ENCODE measurements at places on chromosomes 11 and 22.

DNA sequence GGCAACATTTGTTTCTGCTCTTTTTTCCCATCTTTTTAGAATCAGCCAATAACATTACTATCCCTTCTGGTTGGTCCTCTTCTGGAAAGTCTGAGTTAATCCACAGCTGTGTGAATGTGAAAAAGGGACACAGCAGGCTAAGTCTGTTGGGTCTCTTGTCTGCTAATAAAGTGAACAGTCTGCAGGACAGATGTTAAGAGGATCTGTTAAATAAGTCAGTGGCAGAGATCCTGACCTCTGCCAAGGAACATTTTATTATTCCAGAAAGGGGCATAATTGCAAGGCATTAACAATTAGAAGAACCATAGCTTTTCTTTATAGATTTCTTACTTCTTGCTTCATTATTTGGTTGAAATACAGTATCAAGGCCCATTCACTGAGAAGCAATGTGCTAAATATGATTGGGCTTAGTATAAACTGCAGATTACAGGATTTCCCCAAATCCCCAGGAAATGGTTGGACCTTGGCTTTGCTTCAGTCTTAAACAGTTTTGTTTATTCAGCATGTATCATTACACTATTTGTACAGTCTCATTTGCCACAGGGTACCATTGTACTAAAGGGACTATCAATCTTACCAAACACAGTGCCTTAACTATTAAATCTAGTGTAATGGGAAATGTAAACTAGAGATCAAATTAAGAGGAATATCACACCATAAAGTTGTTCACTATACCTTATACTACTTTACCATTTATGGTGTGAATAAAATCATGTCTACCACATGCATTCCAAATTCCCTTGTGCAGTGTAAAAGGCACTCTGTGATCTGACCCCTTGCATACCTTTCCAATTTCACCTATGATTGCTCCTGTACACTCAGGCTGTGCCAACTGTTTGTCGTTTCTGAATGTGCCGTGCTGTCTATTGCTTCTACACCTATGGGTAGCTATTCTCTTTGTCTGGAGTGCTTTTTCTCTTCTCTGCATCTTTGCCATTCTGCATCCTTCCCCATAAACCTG is 274.0 kb downstream of the SOX6 start:
- no peak for DNase-seq

- DNase-seq: no peak
Observed at GRCh38 chr11:14203321-14203720, 155.7 kb downstream of the RRAS2 start.

DNA sequence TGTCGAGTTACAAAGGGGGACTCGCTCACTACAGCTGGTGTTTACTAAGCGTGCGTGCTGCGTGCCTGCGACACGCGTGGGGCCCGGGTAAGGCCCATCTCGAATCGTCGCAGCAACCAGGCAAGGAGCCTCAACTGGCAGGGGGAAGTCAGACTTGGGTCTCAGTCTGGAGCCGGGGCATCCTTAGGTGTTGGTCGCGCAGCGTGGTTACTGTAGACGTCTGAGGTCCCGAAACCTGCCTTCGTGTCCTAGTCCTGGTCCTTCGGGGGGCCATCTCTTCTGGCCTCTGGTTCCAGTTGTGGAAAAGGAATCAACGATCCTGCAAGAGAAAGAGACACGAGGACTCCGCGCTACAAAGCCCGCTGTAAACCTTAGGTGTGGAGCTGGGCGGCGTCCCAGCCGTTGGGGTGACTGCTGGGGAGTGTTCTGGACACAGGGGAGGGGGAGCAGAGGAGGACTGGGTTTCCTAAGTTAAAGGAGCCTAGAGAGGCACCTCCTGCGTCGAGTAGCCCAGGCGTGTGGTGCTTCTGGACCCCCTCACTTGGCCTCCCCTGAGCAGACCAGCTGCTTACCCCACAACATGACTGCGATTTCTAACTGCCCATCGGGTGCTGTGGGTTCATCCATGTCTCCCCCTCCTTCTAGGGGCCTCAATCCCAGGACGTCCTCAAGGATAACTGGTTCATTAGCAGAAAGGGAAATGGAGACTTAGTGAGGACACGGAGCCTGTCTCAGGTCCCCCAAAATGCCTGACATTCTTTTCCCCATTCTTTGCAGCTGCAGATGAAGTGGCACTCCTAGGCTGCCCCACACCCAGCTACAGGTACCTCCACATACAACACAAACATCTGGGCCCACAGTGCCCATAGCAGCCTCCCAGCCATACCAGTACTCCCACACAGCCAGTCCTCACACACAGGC is 4.9 kb upstream of the WNT11 start:
- DNase-seq: no peak

DNA sequence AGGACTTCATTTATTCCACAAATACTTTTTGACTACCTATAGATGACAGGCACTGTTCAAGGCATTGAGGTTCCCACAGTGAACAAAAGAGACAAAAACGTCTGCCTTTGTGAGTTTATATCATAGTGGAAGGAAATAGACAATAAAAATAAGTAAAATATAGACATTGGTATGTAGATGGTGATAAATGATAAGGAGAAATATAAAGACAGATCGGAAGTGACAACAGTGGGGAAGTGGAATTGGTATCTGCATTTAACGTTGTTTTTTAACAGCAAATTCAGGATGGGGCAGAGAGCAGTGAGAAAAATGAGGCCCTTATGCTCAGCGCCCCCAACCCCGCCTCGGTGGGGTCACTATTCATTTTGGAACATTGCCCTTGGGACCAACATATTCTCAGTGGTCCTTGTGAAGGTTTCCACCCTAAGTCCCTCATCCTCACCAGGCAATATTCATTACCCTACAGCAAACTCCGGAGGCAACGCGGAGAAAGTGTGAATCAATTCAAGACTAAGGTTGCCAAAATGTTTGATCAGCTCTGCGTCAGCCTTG is 627 bp upstream of the PEX26 start:
- DNase-seq: no peak

- no peak for DNase-seq
Observed at GRCh38 chr11:9895006-9895405, 231.1 kb downstream of the SWAP70 start.

DNA sequence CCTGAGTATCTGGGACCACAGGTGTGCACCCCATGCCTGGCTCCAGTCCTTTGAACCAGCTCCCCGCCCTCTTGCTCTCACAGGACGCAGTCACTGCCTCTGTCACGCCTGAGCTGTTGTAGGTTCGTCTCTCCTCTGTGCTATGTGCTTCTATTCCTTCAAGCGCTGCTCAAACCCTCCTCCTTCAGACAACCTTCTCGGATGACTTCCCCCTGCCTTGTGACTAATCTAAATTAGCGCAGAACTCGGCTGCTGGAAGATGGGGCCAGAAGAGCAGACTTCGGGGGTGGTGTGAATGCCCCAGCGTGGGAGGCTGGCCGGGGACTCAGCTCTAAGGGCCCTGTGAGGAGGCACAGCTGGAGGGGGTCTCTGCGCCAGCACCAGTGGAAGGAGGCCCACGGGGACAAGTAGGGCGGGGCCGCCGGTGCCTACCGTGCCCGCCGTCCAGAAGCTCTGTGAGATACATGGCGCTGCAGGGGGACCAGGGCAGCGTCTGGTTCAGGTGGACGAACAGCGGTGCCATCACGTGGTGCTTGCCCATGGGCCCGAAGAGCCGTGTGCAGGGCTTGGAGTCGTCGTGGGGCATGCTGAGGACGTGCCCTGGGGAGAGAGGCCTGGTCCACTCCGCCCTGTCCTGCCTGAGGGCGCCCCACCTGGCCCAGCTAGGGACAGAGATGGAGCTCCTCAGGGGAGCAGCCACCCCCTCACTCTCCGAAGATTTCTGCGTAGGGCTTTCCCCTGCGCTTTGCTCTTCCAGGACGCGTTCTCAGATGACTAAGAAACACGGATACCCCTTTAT is 12.5 kb downstream of the ADAMTS8 start:
- no peak for DNase-seq

DNA sequence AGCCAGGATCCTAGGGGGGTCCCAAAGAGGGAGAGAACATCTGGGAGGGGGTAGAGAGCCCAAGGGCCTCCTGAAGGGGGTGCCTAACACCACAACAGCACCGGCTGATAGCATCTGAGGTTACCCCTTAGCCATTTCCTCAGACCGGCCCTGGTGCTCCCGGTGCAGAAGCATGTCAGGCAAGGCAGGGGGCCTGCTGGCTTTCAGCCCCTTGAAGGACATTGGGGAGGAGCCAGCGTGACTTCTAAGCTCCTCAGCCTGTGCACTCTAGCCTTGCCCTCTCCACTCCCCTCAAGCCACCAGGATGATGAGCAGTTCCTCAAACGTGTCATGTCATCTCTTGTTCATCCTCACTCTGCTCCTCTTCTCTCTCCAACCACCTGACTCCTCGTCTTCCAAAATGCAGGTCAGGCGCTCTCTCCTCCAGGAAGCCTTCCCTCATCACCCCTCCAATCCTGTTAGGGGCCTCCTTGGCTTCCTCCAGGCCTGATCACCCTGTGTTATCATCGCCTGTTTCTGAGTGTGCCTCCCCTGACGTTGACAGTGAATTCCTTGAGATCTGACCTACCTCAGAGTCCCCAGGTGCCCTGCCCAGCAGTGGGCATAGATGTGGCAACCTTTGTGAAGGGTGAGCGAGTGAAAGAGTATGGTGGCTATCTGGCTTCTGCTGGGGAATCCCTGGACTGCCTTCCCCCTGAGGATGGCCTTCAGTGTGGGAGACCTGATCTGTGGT is 6.1 kb downstream of the P2RY2 start:
- no peak for DNase-seq

DNA sequence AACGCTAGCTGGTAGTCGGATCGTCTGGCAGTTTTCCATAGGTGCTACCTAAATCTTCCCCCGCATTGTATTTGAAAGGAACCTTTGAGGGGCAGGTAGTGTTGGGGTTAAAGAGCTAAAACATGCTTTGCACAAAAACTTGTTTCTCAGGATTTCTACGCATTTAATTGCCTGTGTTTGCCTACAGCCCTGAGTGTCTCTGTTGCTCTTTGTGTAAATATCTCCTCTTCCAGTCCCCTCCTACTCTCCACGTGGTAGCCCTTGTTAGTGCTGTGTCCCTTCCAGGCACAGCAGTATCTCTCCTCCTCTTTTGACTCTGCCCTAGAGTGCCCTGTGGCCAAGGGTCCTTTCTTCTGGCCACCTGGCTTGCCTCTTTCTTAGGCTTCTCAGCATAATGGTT is 81.7 kb downstream of the BARX2 start:
- no peak for DNase-seq

DNA sequence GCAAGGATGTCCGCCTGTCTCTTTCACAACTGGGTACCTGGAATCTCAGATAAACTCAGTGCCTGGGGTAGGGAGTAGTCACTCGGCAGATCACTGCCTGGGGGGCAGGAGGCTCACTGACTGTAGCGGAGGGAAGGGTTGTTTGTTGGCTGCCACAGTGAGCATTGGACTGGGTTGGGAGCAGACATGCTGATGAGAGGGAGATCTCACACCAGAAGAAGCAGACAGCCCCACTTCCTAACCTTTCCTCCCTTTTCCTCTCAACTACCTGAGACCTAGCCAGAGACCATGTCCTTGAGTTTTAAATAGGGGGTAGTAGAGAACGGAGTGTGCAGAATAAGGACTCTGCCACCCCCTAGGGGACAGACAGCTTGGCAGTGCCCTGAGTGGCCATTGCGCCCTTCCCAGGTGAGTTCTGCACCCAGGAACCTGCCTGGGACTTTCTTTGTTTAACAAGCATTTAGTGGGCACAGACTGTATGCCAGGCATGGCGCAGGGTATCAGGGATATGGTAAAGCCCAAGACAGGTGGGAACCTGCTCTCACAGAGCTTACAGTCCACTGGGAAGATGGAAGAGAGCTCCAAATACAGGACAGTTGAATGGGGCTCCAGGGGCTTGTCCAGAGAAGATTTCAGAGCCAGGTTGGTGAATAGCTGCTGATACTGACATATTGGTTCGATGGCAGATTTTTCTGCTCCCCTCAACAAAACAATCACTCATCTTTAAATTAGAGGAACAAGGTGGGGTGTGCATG is 115.7 kb upstream of the NNMT start:
- DNase-seq: no peak

DNA sequence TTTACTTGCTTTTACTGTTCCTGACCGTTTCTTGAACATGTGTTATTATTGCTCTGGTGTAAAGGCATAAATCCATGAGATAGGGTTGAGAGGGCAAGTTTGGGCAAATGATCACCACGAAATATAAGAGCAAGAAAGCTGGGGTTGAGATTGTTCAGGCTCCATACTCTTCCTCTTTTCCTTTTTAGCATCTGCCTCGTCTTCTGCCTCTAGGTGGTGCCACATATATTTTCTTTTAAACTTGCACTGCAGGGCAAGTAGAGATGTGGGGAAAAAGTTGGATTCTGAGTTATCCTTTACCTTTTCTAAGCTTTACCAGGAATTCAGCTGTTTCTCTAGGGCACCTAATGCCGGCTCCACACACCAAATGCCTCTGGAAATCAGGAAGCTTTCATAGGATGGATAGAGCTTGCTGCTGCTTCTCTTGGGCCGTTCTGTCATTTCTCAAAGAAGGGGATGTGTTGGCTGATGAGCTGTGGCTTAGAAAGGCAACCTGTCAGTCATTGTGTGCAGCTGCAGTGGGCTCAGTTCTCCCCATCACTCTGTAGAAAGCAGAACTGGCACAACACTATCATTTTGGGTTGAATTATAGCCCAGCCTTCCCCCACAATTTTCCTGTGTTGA is 98.2 kb downstream of the LDLRAD3 start:
- no peak for DNase-seq

- DNase-seq: no peak
Observed at GRCh38 chr22:49469896-49470740, 357.6 kb downstream of the BRD1 start.

DNA sequence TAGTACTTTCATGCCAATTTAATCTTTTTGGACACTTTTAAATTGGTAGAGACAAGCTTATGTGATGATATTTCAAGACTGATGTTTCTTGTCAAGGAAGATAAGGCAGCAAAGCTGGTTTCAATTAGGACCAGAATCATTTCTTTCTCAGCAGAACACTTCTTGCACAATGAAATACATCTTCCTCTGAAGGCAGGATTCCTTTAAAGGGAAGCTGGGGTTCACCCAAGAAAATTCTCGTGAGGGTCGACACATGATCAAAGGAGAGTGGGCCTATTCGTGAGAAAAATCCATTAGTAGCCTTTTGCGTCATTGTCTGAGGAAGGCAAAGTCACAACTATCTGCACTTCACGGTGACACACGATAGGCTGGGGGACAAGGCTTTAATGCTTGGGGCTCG is 17.6 kb downstream of the TTC12 start:
- no peak for DNase-seq

- DNase-seq: no peak
Observed at GRCh38 chr11:46527591-46528130, 66.2 kb downstream of the AMBRA1 start.

GRCh38 chr22:32649515-32650200 is 151.8 kb upstream of the TIMP3 start:
- no peak for DNase-seq

DNA sequence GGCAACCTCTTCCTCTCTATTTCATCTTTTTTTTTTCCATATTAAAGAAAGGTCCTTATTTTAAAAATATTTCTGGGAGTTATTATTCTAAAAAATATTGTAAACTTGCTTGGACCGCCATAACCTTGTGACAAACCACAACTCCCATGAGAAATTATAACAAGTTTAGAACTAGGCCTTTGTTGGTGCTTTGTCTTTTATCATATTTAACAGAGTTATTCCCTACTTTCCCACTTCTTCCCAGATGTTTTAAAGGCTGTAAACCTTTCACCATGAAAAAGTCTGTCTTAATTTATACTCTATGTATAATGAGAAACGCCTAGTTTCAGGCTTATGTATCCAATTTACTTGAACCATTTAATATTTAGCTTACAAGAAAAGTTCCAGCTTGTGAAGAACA is 3.7 kb downstream of the CTSC start:
- no peak for DNase-seq

Data from stimulated activated CD4-positive, alpha-beta T cell treated with anti-CD3 and anti-CD28 coated beads, Interleukin-1b, Interleukin-23, amount 100 ng/mL, for 24 hours (primary cell).